ENCODE measurements at places on chromosomes 12 and 14.

- no peak for DNase-seq
Measured at GRCh38 chr14:20278414-20278813, 27.3 kb downstream of the TTC5 start.

DNA sequence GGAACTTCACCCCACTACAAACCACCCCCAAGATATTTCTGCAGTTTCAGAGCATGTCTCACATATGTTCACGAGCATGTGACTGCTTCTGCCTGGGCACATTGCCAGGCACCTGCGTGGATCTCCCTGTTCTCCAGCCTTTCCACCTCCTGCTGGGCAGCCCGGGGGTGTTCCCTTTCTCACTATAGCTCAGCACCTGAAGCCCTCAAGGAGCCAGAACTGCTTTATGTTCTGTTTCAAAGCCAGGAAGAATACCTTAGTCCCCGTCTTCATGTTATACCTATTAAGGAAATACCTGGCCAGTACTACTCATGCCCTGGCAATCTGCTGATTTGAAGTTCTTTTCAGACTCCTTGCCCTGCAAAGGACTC lies 4.2 kb upstream of the FGF6 start:
- DNase-seq = no peak

- DNase-seq = no peak
Measured at GRCh38 chr14:54116198-54116885, 159.7 kb upstream of the BMP4 start.

GRCh38 chr14:24123424-24124417 lies 6.7 kb upstream of the FITM1 start:
- no peak for DNase-seq

DNA sequence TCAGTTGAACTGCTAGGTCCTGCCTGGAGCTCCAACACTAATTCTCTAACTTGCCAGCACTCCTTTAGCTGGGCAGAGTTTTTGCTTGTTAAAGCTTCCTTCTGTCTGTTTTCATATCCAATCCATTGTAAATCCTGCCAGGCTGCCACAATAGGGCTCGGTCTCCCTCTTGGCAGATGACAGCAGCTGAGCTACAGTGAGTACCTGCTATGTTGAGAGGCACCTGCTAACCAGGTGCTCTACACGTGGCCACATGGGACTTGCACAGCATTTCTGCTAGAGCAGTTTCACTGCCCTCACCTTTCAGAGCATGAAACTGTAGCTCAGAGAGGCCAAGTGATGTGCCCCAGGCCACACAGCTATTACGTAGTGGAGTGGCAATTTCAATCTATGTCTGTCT lies 106.6 kb upstream of the NOS1 start:
- no peak for DNase-seq

- no peak for DNase-seq
Measured at GRCh38 chr12:16636435-16637055, 30.6 kb upstream of the LMO3 start.

- no peak for DNase-seq
Measured at GRCh38 chr12:12936983-12937491, 14.9 kb downstream of the GPRC5D start.

- DNase-seq = no peak
Measured at GRCh38 chr12:131008131-131008912, 54.6 kb downstream of the ADGRD1 start.

GRCh38 chr14:50359631-50360030 lies 37.0 kb downstream of the CDKL1 start:
- DNase-seq = no peak

All from AG08395 (cell line).